Fibroblast of lung (primary cell): ENCODE measurements at places on chromosomes 3 and 15. TPM values are rescaled to one million over a fixed set of nuclear protein-coding genes. Genes with fewer than 3 reads are reported as not detected.
A peak's percentile ranks its signal among the peaks of the same experiment; 100 is the strongest.

DNA sequence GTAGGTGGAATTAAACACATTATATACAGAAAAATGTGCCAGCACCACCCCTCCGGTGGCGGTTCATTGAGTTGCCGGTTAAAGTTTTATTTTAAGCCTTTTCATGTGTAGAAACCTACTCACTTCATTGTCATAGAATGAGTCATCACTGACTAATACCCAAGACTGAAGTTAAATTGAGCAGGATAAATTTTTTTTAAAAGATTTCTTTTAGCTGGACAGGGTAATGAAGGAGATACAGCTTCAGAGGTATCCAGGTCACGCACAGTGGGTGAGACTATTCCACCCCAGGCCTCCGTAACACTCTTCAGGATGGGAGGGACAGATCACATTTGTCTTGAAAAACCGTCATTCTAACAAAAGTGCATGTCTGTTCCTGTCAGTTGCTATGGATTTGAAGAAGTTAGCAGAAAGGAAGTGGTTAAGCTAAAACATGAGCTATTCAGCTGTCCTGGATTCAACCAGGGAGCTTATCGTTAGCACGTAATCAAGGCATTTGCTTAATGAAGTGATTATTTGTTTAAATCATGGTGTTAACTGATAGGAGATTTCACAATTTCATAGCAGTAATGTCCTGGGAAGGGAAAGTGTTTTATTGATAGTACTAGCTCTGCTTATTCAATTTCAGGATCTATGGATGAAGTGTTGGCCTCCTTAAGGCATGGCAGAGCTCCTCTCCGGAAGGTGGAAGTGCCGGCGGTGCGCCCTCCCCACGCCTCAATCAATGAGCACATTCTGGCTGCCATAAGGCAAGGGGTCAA, 23.4 kb downstream of the WHAMM start:
- peak; percentile 87 for DNase-seq

DNA sequence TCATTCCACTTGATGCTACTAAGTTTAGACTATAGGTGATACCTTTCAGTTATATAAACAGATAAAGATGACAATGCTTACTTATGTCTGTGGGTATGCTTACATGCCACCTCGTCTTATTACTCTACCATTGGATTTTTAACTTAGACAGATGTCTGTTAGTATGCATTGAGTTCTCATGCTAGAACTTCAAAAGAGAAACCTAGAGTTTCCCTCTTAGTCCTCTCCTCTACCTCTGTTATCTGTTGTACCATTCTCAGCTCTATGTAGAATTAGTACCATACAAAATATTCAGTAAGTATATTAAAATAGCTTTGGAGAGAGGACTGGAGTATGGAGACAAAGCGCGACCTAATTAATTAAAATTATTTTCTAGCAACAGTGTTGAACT, 111.3 kb downstream of the BBX start:
- DNase-seq, result no peak

- no peak for DNase-seq
Observed at GRCh38 chr3:42653303-42653559, 266 bp upstream of the ZBTB47 start.

GRCh38 chr3:16085884-16086608, 88.4 kb upstream of the GALNT15 start:
- peak; percentile 75 for DNase-seq

The MRPL3 gene
- total RNA-seq, result 80.1 and 81.4 TPM in 2 replicates

The AADACL2 gene
- total RNA-seq, result under 0.01 TPM in 1 of 2 replicates, not detected in the other

The COL6A6 gene
- under 0.01 and 0.83 TPM in 2 replicates for total RNA-seq

The SNX22 gene
- total RNA-seq, result 0.17 and 0.26 TPM in 2 replicates
